Transverse colon (tissue), 4 donors: ENCODE measurements at places on chromosomes 1 and 21. TPM values are rescaled to one million over a fixed set of nuclear protein-coding genes. Genes with fewer than 3 reads are reported as not detected.

Gene PADI4
- total RNA-seq = not detected

- H3K27ac ChIP-seq = peak overlapping the region; percentile 64
- H3K4me3 ChIP-seq = no peak overlapping the region
- peak; percentile 68 for DNase-seq
These were observed 30.0 kb downstream of the SLC27A3 start for GRCh38 chr1:153805042-153805745.

DNA sequence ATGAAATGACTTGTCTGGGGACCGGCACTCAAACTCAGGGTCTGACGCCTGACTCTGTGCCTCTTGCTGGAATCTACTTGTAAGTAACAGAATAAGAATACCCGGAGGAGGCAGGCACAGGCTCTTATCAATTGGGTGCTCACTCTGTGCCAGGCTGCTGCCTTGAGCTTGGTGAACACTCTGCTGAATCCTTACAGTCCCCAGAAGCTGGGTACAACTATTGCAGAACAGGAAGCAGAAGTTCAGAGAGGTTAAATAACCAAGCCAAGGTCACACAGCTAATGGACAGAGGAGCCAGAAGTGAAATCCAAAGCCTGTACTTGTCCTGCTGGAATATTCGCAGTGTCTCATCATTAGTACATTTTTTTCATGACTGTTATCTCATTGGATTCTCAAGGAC lies 86.0 kb downstream of the EPHB2 start:
- H3K4me1 ChIP-seq = peaks cover 15% of the 10 kb centered on the region
- no peak overlapping the region for H3K4me3 ChIP-seq
- no peaks in the 10 kb centered on the region for H3K27me3 ChIP-seq

DNA sequence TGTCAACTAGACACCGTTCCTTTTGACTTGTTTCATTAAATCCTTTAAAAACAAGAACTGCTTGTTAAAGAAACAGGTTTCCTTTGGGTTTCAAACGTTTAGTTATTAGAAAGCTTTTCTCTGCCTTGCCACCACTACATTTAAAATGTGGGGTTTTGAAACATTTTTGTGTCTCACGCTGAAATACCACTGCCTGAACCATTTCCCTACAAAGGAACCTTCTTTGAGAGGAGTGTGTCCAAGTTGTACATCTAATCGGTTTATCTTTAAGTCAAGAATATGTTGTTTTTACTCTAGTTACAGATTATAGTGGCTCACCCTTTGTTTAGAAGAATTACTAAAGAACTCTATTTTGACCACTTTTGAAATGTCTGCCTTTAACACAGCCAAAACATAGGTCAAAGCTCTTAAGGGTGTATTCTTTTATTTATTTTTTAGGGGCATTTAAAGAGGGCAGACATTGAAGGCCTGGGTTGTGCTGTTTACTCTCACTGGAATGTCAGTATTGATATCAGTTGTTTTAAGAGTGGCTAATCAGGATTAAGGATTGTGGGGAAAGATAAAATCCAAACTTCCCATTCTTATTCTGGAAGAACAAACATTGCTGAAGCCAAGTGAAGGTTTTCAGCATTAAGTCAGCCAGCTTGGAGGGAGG lies 143.4 kb downstream of the GALNT2 start:
- no peaks in the 10 kb centered on the region for H3K36me3 ChIP-seq
- peaks cover 25% of the 10 kb centered on the region for H3K4me1 ChIP-seq
- H3K4me3 ChIP-seq = no peak overlapping the region
- no peak for DNase-seq
- H3K27me3 ChIP-seq = no peaks in the 10 kb centered on the region

Gene TRIM46
- total RNA-seq = 0.41 TPM

GRCh38 chr1:20574686-20575540 lies 14.0 kb upstream of the CDA start:
- peaks cover 23% of the 10 kb centered on the region for H3K27me3 ChIP-seq
- H3K36me3 ChIP-seq = no peaks in the 10 kb centered on the region
- H3K27ac ChIP-seq = no peak overlapping the region
- DNase-seq = peak; percentile 89
- no peaks in the 10 kb centered on the region for H3K4me1 ChIP-seq
- no peak overlapping the region for H3K4me3 ChIP-seq

DNA sequence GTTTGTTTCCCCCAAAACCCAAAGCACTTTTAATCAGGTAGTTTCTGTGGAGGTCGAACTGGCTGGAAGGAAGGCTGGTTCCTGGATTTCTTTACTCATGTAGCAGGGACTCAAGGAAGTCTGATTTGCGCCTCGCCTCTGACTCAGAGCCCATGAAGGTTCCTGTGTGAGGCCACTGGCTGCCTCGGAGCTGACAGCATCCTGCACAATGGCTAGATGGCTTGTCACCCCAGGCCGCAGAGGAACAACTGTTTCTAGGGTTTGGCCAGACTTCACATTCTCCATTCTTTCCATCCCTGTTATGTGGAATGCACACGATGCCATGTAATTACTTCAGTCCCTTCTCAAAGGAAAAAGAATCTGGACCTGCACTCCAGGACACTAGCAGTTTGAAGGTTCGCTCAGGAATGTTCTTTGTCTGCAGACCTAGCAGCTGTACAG lies 39.1 kb upstream of the PRSS38 start:
- no peak overlapping the region for H3K4me3 ChIP-seq
- no peaks in the 10 kb centered on the region for H3K27me3 ChIP-seq
- H3K36me3 ChIP-seq = no peaks in the 10 kb centered on the region
- H3K27ac ChIP-seq = no peak overlapping the region
- DNase-seq = no peak

Gene ATXN7L2
- total RNA-seq = 2.7 TPM

Gene STIL
- total RNA-seq = 3.4 TPM

- no peak overlapping the region for H3K27ac ChIP-seq
- DNase-seq = no peak
- H3K36me3 ChIP-seq = no peaks in the 10 kb centered on the region
- no peaks in the 10 kb centered on the region for H3K4me1 ChIP-seq
These were observed 22.1 kb upstream of the ATF3 start for GRCh38 chr1:212586206-212587015.
